ENCODE measurements at places on chromosomes 4 and X. TPM values are rescaled to one million over a fixed set of nuclear protein-coding genes. Genes with fewer than 3 reads are reported as not detected.

DNA sequence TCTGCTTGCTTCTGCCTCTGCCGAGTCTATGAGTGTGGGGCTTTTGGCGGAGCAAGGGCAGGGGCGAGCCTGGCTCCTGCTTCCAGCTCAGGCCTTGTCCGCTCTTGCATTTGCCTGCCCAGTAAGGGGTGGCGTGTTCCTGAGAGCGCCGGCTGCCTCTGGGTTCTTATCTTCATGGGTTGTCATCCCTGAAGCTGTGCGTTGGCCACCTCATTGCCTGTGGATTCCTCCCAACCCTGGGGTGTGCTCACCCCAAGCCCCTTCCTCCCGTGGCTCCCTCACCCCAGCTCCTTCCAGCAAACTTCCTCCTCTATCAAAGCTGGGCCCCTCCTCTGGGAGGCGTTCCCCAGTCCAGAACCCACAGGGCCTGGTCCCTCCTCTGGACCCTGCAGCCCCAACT is 17.5 kb downstream of the SH3BP2 start:
- DNase-seq, result no peak

DNA sequence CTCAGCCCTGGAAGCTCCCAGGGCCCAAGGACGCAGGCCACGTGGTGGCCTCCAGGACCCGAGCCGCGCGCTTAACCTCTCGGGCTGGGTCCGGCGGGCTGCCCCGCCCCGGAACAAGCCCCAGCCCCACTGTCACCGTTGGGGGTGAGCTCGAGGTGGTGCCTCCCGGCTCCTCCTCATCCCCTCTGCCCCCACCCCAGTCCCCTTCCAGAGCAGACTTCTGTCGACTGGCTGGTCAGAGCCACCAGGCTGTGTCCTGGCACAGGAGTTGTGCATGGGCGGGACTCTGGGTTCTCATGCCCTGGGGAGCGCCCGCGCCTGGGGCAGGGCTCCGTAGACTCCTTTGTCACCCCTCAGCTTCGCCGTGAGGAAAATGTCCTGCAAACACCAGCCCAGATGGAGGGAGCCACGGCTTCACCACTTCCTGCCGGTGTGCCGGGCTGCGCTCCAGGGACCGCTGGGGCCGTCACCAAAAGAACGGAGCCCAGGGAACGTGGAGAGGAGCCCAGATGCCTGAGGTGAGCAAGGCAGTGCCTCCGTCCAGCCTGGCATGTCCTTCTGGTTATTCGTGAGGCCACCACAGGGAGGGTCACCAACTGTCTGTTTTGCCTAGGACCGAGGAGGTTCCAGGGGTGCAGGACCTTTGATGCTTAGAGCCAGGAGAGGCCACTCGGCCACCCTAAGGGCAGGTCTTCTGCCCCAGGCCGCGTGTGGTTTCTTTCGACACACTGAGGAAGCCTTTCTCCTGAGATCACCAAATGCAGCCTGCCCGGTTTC is 7.1 kb upstream of the RGS12 start:
- DNase-seq, result peak; percentile 37

GRCh38 chr4:108885211-108885610 is 122.4 kb upstream of the ETNPPL start:
- no peak for DNase-seq

DNA sequence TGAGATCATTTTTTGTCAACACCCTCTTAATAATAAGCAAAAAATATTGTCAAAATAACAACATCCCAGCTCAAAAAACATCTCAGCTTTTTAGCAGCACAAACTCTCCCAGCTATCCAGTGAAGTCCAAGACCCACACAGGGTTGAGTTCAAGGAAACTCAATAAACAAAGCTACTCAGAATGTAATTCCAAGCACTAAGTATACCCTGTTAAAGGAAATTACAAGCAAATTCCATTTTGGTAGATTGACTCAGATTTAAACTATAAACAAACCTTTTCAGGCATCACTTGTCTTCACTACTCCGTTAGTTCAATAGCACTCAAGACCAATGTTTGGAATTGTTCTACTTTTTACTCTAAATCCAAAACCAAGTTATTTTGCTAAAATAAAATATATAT is 506.0 kb upstream of the INTU start:
- no peak for DNase-seq

- no peak for DNase-seq
Observed at GRCh38 chrX:125198546-125198945, 121.1 kb upstream of the TEX13C start.

DNA sequence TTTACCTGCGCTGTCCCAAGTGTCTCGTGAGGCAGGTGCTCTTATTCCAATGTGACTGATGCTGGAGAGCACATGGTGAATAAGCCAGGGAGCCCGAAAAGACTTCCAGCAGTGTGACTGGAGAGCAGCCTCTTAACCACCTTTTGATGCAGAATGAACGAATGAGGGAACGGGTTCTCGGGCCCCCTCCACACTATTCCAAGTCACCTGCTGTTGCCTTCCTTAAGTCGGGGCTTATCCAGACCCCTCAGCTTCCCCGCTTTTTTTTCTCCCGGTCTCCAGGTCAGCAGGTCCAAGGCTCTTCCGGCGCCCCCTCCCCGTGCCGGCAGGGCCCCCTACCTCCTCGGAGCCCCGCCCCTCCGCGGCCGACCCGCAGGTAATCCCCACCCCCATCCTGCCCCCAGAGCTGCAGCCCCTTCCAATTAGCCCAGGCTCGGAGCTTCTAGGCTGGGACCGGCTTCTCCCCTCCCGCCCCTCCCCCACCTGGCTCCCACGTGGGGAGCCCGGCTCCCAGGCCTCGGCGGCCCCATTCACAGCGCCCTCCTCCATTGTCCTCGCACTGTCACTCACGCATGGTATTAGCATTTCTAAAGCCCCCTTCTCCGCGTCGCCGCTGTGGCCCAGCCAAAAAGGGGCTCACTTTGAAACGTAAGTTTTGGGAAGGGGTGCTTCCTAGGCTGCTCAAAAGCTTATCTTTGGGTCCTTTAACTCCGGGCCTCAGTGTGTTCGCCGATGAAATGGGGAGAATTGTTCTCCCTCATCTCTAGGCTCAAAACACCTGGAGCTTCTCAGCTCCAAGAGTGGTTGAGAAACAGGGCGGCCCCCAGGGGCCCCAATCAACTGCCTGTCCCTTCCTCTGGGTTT is 56.2 kb upstream of the PJA1 start:
- DNase-seq, result no peak

DNA sequence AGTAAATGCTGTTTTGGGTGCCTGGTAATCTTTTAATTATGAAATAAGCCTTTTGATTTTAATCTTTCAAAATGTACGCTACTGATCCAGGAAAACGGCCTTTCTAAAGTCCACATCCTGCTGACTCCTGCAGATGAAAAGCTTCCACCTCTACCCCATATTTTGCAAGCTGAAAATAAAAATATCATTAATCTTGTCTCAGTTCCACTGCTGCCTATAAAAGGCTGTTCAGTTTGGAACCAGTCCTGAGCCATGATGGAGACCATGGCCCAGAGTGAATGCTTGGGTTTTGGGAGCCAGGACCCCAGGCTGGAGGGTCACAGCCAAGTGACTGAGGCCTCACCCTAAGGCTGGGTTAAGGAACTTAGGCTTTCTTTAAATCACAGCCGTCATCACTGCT is 110.8 kb downstream of the AFF1 start:
- no peak for DNase-seq

- DNase-seq, result no peak
Observed at GRCh38 chr4:950136-951020, 18.1 kb downstream of the TMEM175 start.

GRCh38 chr4:2292646-2293108 is 30.8 kb upstream of the MXD4 start:
- no peak for DNase-seq

DNA sequence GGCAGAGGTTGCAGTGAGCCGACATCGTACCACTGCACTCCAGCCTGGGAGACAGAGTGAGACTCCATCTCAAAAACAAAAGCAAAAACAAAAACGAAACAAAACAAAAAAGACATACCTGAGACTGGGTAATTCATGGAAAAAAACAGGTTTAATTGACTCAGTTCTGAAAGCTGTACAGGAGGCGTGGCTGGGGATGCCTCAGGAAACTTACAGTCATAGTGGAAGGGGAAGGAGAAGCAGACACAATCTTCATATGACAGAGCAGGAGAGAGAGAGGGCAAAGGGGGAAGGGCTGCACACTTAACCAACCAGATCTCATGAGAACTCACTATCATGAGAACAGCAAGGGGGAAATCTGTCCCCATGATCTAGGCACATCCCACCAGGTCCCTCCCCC is 229.5 kb downstream of the STK32B start:
- DNase-seq, result no peak

GRCh38 chr4:38017609-38018008 is 57.4 kb downstream of the PTTG2 start:
- no peak for DNase-seq

GRCh38 chr4:104826171-104826570 is 320.5 kb upstream of the TET2 start:
- no peak for DNase-seq

Gene PAGE4
- polyA plus RNA-seq, result not detected

Gene EFHC2
- 7.7 TPM for polyA plus RNA-seq

Gene SHOX
- polyA plus RNA-seq, result not detected

Gene HDX
- 2.1 TPM for polyA plus RNA-seq

Gene CLNK
- not detected for polyA plus RNA-seq

Gene SULT1E1
- not detected for polyA plus RNA-seq
